ENCODE measurements at places on chromosomes 12 and 14.

GRCh38 chr14:68177728-68178127, 358.1 kb downstream of the RAD51B start:
- DNase-seq = no peak

GRCh38 chr12:30630979-30631285, 64.7 kb downstream of the IPO8 start:
- no peak for DNase-seq

DNA sequence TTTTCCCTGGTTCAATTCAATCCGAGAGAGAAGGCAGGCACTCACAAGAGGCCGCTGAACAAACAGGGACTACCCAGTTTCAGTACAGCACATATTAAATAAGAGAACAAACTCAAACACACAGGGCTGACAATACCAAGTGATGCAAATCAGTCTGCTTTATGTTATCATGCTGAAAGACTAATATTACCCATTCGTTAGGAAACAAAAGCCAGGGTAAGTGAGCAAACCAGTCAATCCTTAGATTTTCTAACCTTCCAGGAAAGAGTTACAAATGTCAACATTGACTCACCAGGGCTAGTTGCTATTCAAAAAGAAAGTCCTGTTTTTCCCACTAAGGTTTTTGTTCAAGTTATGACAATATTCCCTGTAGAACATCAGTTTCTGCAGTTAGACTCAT, 246.2 kb downstream of the C12orf42 start:
- no peak for DNase-seq

DNA sequence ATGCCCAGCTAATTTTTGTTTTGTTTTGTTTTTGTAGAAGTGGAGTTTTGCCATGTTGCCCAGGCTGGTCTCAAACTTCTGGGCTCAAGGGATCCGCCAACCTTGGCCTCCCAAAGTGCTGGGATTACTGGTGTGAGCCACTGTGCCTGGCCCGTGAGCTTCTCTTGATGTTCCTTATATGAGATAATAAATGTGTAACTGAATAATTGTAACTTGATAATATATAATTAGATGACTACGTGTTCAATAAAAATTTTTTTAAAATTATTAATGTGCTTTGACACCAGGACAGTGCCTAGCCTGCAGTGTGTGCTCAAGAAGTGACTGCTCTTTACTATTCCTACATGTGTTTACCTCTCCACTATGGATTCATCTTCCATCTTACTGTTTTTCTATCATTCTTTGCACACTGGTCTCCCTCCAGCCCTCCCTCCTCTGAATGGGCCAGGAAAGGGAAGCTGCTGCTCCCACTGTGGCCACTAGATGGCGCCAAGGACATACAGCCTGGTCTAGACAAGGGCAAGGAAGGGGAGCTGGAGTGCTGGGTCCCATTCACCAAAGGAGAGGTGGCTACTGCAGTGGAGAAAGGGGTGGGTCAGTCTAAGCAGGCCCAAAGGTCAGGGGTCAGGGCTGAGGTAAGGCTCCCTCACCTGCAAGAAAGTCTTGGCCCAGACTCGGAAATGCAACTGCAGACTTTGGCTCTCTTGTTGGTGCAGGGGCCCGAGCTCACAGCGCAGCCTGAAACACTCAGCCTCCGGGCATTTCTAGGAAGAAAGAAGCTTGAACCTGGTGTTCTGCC, 14.7 kb upstream of the ZNF385A start:
- DNase-seq = peak; percentile 88

- DNase-seq = no peak
Observed at GRCh38 chr14:68695326-68695768, 97.5 kb downstream of the ZFP36L1 start.

DNA sequence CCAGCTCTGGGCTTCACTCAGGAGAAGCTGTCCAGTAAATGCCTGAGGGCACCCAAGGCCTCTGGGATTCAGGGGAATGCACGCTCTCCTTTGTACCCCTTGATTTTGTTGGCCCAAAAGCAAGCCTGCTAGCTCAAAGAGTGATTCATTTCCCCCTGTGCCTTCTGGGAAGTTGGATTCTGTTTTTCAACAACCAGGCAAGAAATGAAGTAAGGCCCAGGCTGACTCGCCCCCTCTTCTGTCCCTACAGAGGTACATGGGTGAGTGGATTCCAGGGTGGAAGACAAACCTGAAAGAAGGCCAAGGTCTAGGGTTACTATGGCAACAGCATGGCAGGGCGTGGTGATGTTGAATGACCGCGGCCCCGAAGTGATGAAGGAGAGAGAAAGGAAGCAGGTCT, 9.3 kb upstream of the SERPINA5 start:
- no peak for DNase-seq

DNA sequence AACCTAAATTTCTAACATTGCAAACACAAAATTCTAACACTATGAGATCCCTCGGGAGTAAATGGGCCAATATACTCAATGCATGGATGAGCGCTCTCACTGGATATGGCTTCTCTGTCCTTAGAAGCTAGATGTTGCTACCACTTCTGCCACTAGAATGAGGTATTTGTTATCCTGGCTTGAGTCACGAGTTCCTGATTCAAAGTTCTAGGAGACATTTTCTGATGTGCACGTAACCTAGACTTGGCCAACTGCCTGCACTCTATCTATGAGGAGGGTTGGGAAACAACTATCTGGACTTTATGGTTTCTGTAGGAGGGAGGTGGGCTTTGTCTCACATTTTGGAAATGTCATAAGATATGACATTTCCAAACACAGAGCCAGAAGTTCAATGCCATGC, 37.6 kb downstream of the FERMT2 start:
- DNase-seq = no peak

DNA sequence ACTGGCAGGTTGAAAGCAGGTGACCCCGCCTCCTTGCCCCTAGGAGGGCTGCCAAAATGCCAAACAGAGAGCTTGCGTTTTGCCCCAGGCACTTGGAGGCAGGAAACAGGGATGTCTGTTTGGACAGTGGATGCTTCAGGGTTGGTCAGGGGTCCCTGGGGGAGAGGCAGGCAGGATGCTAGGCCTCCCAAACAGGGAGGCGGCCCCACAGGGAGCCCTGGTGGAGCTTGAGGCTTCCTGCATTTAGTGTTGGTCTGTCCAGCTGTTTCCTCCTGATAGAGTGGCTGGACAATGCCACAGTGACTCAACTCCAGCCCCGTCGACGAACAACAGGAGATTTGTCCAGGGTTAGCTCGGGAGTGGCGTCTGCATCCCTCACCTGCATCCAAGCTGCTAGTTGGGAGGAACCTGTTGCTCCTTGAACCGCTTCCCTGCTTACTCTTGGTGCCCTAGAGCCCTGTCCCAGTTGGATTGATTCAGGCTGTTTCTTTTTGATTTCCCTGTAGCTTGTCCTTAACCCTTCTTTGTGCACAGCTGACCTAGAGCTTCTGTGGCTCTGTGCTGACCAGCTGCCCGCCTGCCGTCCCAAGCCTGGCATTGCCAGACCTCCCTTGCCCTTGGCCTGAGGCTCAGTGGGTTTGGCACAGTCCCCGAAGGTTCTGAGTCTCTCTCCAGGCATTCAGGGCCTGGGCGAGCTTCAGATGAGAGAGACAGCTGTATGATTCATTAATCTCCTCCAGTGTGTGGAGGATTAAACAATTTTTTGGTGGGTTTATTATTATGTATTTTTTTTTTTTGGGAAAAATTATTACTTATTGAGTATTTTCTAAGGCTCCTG, 45.9 kb downstream of the TSPAN9 start:
- no peak for DNase-seq

GRCh38 chr12:119409043-119409442, 74.5 kb downstream of the CCDC60 start:
- no peak for DNase-seq

DNA sequence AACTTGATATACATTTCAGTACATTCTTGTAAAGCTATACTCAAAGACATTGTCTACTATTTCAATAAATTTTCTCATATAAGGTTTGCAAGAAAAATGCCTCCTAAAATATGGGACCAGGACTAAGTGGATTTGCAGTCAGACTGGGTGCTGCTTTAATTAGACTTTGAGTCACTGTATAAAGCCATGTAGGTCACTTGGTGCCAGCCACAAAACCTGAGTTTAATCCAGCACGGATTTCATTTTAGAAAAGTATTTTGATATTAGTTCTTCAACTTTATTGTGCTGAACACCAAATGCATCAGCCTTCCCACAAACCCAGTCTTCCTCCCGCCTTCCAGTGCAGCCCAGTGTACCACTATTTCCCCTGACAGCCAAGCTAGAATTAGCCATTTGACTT, 9.9 kb upstream of the NID2 start:
- no peak for DNase-seq

- peak; percentile 12 for DNase-seq
Observed at GRCh38 chr12:120110550-120111501, 5.7 kb downstream of the RAB35 start.

DNA sequence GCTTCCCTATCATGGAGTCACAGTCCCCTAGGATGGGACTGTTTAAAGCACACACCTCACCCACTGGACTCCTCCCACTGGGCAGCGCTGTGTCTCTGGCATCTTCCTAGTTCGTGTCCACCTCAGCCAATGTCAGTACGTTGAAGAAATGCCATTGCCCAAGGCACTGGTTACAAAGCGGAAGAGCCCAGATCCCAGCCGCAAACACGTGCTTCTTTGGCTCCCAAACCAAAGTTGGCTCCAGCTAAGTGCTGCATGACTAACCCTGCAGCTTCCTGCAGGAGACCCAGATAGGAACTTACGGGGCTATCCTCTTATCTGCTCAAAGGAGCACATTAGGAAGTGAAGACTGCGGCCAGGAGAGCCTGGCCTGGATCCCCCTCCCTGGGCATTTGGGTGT, 9.3 kb downstream of the SYNE3 start:
- no peak for DNase-seq

- no peak for DNase-seq
Observed at GRCh38 chr12:113528606-113529293, 57.1 kb upstream of the LHX5 start.

DNA sequence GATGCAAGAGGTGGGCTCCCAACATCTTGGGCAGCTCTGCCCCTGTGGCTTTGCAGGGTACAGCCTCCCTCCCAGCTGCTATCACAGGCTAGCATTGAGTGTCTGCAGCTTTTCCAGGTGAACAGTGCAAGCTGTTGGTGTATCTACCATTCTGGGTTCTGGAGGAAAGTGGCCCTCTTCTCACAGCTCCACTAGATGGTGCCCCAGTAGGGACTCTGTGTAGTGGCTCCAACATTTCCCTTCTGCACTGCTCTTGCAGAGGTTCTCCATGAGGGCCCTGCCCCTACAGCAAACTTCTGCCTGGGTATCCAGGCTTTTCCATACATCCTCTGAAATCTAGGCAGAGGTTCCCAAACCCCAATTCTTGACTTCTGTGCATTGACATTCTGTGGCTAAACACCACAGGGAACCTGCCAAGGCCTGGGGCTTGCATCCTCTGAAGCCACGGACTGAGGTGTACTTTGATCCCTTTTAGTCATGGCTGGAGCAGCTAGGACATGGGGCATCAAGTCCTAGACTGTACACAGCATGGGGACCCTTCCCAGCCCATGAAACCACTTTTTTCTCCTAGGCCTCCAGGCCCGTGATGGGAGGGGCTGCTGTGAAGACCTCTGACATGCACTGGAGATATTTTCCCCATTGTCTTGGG, 24.0 kb upstream of the SLC38A1 start:
- no peak for DNase-seq

- no peak for DNase-seq
Observed at GRCh38 chr12:62605981-62606380, 139.4 kb downstream of the MON2 start.

GRCh38 chr12:87870061-87870460, 159.1 kb downstream of the C12orf50 start:
- DNase-seq = no peak

- DNase-seq = peak; percentile 60
Observed at GRCh38 chr12:121443193-121443870, 43.4 kb downstream of the RNF34 start.

- DNase-seq = no peak
Observed at GRCh38 chr12:131826097-131826928, 1.9 kb upstream of the MMP17 start.

- DNase-seq = no peak
Observed at GRCh38 chr12:128801879-128802391, 21.8 kb downstream of the SLC15A4 start.

DNA sequence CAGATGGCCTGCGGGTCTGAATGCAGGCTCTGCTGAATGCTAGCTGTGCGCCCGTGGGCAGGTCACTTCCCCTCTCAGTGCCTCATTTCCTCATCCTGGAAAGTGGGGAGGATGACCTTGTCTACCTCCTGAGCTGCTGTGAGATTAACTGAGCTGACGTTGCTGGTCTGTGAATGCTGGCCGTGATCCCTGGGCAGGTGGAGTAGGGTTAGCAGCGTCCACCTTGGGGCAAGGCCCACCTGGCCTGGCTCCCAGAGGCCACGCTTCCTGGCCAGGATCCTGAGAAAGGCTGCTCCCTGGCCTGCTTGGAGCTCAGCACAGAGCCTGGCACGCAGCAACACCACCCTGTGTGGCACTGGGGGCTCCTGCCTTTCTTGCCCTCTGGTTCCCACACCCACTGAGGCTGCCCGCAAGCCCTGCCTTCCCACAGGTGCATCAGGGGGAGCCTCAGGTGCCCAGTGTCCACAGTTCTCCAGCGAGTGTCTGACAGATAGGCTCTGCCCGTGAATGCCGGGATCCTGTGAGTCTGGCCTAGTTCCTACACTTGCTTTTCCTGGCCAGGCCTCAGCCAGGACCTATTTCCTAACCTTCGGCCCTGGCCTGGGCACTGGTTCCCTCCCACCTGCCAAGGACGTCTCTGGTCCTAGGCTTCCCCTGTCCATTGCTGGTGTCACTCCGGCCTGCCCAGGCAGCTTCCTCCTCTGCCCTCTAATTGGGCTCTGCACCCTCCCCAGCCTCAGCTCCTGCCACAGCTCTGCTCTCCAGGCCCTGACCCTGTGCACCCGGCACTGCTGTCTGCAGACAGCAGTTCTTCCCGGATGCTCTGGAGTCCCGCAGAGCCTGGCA, 37.2 kb upstream of the TDRD9 start:
- DNase-seq = no peak

GRCh38 chr12:7327918-7328317, 24.0 kb downstream of the ACSM4 start:
- no peak for DNase-seq
